GM23248 (cell line): ENCODE measurements at places on chromosomes 11 and 22.

DNA sequence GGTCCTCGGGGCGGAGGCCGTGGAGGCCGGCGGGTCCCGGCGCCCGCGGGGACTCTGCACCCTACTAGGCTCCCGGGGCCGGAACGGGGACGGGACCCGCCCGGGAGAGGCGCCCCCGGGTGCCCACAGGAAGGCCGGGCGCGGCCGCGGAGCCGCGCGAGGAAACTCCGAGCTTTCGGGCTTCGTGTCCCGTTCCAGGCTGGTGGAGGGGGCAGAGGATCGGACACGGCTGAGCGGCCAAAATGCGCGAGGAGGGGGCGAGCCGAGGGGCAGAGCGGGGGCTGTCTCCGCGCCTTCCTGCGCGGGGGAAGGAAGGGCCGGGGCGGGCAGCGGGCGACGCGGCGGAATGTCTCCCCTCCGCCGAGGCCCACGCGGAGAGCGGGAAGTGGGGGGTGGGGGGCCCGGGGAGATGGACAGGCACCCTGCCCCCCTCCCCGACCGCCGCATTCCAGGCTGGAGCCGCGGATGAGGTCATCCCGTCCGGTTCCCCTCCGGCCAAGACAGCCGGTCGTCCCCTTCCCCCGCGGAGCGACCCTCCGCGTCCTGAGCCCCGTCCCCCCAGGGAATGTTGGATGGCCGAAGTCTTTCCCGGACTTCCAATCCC lies 430 bp downstream of the CDC42EP1 start:
- peak; percentile 67 for DNase-seq

DNA sequence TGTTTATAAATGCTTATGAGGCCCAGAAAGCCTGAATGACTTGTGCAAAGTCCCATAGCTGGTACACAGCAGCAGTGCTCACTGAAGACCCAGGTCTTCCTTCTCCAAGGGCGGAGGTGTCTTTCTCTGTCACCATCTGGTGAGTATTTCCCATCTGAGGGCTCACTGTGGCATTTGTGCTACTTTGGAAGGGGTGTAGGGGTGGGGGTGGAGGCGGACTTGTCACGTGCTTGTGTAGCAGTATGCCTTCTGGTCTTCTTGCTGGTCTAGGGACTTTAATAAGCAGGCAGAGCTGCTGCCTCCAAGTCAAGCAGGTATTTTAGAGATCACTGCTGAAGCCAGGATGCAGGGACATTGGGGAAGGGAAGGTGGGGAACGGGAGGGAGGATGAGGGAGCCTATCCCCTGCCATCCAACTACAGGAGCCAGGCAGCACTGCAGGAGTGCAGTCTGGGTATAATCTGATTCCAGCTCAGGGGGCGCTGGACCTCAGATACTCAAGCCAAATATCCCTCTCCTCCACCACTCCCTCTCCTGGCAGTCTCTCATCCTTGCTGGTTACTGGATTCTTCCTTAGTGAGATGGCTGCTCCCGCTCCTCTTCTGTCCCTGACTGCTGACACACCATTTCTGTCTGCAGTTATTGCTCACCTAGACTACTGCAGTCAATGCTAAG lies 3.4 kb downstream of the ABCC8 start:
- peak; percentile 5 for DNase-seq

GRCh38 chr11:12216041-12216451 lies 105.7 kb downstream of the MICAL2 start:
- DNase-seq = no peak

DNA sequence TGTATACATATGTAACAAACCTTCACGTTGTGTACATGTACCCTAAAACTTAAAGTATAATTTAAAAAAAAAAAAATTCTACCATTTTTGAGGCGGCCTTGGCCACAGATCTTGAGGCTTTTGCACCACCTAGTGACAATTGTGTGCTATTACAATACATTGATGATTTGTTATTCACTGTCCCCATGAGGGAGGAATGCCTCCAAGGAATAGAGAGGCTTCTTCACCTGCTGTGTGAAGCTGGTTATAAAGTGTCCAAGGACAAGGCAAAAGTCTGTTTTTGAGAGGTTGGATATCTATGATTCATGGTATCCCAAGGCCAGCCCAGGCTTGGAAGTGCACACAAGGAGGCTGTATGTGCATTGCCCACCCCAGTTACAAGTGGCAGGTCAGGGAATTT lies 30.7 kb downstream of the SLC22A25 start:
- DNase-seq = peak; percentile 45

DNA sequence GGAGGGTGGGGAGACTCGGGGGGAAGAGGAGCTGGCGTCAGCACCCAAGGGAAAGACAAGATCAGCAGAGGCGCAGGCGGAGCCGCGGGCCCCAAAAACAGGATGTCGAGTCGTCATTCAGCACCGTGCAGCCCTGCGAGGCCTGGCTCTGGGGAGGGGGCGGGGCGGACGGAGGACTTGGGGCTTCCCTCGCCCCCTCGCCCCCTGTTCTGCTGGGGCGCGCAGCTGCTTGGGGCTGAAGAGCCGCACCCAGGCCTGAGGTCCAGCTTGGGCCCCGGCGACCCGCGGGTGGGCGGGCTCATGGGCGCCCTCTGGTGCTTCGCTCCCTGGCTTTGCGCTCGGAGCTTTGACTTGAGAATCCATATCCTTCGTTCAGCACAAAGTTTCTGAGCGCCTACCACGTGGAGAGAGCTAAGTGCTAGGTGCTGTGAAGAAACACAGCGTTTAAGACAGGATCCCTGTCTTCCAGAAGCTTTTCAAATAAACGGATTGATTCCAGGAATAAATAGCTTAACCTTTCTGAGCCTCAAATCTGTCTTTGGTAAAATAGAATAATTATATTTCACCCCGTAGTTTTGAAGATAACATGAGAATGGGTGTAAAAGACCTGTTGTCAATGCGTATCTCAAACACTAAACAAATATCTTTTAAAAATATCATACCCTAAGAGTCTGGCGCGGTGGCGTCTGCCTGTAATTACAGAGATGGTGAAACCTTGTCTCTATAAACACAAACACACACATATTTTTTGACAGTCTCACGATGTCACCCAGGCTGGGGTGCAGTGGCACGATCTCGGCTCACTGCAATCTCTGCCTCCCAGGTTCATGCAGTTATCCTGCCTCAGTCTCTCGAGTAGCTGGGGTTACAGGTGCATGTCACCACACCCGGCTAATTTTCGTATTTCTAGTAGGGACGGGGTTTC lies 929 bp upstream of the RHOG start:
- peak; percentile 93 for DNase-seq

GRCh38 chr11:26137651-26138050 lies 194.3 kb upstream of the ANO3 start:
- DNase-seq = peak; percentile 50

DNA sequence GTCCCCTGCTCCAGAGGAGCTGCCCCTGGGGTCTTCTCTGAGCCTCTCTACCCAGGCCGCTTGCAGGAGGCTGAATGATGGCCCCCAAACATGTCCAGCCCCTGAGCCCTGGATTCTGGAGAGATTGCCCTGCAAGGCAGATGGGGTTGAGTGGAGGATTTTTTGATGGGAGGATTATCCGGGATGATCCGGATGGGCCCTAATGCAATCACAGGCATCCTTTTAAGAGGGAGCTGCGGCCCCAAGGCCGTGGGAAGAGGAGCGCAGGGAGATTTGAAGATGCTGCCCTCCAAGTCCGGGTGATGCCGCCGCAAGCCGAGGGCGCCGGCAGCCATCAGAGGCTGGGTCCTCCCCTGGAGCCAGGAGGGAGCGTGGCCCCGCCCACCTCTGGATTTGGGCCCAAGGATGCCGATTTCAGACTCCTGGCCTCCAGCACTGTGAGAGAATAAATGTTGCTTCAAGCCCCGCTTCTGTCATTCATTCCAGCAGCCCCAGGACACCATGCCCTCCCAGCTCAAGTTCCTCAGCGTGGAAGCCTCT lies 66.0 kb downstream of the WNT7B start:
- no peak for DNase-seq
